ENCODE measurements at places on chromosomes 16 and 17.
A peak's percentile ranks its signal among the peaks of the same experiment; 100 is the strongest.

GRCh38 chr16:2698965-2699750 lies 16.8 kb downstream of the KCTD5 start:
- no peak for DNase-seq

DNA sequence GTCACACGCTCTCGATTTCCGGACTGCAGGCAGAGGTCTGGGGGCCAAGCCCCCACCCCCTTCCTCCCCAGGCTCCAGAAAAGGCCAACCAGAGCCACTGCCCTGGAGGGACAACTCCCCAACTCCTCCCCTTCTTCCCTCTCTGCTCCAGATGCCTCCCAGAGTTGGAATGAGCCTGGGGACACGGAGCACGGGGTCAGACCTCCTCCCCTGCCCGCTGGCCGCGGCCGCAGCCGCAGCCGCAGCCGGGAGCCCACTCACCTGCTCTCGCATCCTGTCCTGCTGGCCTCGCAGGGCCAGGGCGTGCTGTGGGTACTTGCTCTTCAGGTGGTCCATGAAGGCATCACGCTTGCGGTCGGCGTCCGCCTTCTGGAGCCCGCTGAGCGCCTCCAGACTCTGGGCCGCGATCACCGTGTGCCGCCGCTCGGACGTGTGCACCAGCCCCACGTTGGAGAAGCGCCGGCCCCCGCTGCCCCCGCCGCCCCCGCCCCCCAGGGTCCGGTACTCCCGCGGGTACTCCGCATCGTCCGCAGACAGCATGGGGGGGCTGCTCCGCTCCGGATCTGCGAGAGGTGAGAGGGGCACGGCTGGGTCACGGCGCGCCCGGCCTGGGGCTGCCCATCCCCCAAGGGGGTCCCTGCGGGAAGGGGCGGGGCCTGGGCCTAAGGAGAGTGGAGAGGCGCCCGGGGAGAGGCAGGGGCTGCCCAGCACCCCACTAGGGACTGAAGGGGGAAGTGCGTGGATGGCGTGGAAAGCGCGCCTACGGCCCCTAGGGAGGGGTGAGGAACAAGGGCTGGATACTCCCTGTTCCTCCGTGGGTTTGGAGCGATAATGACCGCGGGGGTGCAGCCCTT lies 27.3 kb downstream of the SRCIN1 start:
- DNase-seq = no peak

GRCh38 chr16:4176906-4177417 lies 60.7 kb upstream of the ADCY9 start:
- DNase-seq = peak; percentile 18

GRCh38 chr16:3459401-3460090 lies 16.1 kb downstream of the NAA60 start:
- no peak for DNase-seq

DNA sequence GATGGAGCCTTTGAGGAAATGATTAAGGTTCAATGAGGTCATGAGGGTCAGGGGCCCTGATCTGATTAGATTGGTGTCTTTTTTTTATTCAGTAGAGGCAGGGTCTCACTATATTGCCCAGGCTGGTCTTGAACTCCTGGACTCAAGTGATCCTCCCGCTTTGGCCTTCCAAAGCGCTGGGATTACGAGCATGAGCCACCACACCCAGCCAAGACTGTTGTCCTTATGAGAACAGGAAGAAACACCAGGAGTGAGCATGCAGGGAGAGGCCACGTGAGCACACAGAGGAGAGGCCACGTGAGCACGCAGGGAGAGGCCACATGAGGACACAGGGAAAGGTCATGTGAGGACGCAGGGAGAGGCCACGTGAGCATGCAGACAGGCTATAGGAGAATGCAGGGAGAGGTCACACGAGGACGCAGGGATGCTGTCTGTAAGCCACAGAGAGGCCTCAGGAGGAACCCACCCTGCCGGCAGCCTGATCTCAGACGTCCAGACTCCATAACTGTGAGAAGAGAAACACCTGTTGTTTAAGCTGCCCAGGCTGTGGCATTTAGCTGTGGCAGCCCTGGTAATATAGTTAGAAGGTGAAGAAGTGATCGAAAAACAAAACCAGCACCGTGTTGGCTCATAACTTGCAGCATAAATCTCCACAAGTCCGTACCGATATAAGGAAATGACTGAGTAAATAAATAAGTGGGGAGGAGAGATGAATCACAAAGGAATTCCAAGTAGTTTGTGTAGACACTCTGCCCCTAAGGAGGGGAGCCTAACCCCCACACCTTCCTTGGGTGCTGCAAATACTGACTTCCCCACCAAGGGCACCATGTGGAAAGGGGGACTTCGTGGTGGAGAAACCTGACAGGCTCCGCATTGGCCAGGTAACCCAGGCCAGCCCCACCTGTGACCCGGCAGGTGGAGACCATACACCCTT lies 14.6 kb upstream of the CSNK1D start:
- no peak for DNase-seq

- peak; percentile 96 for DNase-seq
Observed at GRCh38 chr16:4944333-4945281, 7.7 kb upstream of the PPL start.

- no peak for DNase-seq
Observed at GRCh38 chr16:2710711-2711231, 9.3 kb downstream of the PRSS27 start.

DNA sequence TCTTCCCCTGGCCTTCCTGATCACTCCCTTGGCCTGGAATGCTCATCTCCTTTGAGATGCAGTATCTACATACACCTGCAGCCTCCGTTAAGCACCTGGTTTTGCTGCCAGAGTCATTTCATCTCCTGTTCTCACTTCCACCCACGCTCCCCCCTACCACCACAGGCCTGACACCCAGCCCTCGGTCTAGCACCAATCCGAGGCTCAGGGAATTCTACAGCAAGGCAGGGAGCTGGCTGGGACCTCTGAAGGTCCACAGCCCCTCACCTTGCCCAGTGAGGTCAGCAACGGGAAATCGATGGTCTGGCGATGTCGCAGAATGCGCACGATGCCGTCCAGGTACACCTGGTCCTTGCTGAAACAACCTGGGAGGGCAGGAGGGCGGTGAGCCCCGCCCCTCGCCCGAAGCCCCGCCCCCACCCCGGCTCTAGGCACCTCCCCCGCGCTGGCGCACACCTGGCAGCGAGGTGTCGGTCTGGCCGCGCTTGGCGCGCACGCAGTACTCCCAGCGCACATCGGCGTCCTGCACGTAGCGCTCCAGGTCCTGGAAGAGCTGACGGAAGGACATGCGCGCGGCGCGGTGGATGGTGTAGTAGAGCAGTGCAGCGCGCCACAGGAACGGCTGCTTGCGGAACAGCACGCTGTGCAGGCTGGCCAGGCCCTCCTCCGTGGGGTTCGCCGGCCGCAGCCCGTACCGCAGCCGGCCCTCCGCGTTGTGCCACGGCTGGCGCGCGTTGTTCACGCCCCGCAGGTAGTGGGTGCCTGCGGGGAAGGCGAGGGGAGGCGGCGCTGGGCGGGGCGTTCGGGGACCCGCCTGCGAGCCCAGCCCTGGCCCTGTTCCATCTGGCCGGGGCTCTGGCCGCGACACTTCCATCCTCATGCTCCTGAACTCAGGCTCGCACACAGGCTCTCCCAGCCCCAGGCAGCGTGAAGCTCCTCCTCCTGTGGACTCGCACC lies 5.7 kb downstream of the MATCAP1 start:
- no peak for DNase-seq

GRCh38 chr17:14732211-14732610 lies 431.3 kb downstream of the HS3ST3B1 start:
- no peak for DNase-seq

- no peak for DNase-seq
Observed at GRCh38 chr16:24382762-24383407, 126.8 kb downstream of the CACNG3 start.

- DNase-seq = no peak
Observed at GRCh38 chr16:55532227-55532626, 23.4 kb downstream of the LPCAT2 start.

GRCh38 chr17:60695960-60696359 lies 18.3 kb downstream of the BCAS3 start:
- no peak for DNase-seq

DNA sequence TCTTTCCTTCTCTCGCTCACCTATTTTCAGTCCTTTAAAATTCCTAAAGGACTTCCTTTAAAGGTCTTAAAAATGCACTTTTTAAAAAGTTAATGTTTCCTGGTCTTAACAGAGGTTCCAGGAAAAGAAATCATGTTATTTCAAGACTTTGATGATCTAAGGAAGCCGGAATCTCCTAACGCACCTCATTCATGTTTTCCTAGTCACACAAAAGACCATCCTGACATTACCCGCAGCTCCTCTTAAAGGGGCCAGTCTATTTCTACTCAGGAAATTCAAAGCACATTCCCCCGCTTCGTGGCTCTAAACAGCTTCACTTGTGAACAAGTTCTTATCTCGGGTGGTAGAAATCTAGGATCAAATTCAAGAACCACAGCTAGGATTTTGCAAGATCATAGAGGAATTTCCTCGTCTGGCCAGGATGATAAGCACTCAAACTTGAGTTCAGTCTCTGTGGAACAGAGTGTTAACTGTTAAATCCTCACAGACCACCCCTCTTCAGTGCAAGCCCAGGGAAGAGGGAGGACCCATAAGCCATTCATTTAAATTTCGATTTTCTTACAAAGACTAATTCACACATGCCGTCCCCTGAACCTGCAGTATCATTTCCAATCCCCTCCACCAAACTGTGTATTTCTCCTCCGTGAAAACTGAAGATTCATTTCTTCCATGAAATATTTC lies 137.1 kb upstream of the AXIN2 start:
- DNase-seq = no peak

DNA sequence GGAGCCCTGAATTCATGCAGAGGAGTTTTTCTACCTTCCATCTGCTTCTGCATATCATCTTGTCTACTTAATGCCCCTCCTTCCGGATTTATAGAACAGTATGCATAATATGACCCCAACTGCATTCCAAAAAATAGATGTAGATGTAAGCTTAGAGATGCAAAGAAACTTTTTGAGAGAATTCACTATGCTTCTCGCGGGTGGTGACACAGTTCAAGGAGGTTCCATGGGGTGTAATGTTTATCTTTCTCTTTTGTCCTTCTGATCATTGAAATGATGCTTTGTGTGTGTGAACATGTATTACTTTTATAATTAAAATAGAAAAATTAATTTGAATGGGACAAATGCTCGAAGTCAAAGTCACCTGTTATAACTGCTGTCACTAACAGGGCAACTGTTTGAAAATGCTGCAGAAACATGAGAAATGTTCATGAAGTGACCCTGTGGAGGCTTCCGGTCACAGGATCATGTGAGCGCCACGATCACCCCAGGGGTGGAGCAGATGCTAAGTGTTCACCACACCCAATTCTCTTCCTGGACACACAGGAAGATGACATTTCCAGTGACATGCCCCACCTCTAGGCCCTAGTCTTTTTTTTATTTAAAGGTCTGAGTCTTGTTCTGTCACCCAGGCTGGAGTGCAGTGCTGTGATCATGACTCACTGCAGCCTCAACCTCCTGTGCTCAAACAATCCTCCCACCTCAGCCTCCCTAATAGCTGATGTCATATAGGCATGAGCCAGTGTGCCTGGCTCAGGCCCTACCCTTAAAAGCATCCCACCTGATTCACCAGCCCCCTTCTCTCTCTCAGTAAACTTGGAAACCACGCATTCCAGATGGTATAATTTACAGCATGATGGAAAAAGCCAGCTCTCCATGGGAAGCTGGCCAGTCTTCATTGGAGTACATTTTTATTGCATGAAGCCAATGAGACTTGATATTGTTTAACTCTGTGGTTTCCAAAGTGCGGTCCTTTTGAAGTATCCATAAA lies 21.0 kb upstream of the AGRP start:
- peak; percentile 89 for DNase-seq

DNA sequence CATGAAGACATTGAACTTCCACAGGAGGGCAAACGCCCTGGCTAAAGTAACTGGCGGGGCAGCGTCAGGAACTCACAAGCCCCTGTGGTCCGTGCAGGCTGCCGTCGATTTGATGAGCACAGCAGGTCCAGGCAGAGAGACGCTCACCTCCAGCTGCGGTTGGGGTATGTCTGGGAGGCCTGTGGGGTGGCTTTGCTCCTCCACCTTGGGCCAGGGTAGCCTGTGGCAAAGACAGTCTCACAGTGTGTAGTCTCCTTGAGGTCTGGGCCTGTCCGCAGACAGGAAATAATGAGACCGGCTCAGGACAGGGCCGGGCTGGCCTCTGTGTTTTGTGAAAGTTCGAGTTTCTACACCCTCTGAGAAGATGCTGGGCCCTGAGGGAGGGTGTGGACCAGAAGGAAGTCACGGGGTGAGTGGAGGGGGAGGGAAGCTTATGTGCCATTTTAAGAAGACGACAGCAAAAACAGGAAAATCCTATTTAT lies 103.3 kb downstream of the METRNL start:
- DNase-seq = peak; percentile 81

- DNase-seq = no peak
Observed at GRCh38 chr17:57890857-57891232, 41.0 kb upstream of the MRPS23 start.

GRCh38 chr17:31393749-31394146 lies 2.3 kb downstream of the RAB11FIP4 start:
- peak; percentile 29 for DNase-seq

GRCh38 chr16:87945351-87946042 lies 5.7 kb upstream of the BANP start:
- DNase-seq = peak; percentile 93

DNA sequence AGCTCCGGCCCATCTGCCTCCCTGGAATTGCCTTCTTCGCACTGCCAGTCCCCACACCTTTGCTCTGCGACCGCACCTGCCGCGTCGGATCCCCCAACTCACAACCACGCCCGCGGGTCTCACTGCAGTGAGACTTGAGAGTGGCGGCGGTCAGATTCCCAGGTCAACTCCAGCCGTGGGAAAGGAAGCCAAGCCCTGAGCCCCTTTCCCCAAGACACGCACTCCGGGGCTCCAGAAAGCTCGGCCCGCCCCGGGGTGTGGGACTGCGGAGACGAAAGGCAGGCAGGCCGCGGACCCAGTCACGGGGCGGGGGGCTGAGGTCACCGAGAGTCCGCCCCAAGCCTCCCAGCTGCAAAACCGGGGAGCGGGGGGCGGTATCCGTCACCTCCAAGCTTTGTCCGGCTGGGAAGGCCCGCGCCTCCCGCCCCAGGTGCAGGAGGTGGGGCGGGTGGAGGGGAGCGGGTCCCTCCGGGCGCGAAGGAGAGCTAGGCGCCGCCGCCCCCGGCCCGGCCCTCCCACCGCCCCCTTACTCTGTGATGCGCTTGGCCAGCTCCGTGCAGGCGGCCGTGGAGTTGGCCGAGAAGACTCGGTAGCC lies 615 bp downstream of the PRPSAP1 start:
- DNase-seq = peak; percentile 81

DNA sequence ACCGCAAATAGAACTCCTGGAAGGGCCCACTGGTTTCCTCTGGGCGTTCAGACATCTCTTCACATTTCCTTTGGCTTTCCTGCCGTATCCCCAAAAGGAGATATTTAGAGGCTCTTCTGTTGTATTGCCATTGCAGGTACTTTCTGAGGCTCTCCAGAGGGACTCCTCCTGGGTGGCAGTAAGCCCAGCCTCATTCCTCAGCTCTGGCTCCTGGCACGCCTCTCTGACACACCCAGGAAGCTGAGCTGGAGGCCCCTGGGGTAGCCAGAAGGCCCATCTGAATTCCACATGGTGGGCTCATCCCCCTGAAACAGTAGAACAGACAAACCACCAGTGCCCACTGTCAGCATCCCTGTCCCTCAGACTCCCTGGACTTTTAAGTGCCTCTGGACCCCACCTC lies 206.7 kb downstream of the PARN start:
- DNase-seq = no peak
